Uterus (tissue), 4 donors: ENCODE measurements at places on chromosomes 2 and 18. TPM values are rescaled to one million over a fixed set of nuclear protein-coding genes. Genes with fewer than 3 reads are reported as not detected.
A peak's percentile ranks its signal among the peaks of the same experiment; 100 is the strongest.

Gene RAX
- not detected for total RNA-seq

DNA sequence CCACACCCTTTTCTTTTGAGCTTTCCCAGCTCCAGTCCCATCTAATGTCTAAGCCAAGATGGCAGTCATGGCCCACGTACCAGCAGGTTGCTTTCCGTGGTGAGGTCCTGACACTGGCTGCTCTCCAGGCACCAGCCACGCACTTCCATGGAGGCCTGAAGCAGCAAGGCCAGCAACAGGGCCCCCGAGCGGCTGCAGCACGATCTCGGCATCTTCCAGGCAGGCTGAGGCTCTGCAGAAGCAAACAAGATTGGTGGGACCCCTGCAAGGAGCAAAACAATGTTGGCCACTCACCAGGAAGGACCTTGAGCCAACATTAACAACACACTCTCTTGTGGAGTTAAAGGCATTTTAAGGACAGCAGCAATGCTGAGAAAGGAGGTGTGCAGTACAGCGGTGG lies 3.8 kb downstream of the POMC start:
- H3K4me1 ChIP-seq, result no peaks in the 10 kb centered on the region
- no peak overlapping the region for H3K27ac ChIP-seq
- no peak overlapping the region for H3K4me3 ChIP-seq
- no peaks in the 10 kb centered on the region for H3K27me3 ChIP-seq

DNA sequence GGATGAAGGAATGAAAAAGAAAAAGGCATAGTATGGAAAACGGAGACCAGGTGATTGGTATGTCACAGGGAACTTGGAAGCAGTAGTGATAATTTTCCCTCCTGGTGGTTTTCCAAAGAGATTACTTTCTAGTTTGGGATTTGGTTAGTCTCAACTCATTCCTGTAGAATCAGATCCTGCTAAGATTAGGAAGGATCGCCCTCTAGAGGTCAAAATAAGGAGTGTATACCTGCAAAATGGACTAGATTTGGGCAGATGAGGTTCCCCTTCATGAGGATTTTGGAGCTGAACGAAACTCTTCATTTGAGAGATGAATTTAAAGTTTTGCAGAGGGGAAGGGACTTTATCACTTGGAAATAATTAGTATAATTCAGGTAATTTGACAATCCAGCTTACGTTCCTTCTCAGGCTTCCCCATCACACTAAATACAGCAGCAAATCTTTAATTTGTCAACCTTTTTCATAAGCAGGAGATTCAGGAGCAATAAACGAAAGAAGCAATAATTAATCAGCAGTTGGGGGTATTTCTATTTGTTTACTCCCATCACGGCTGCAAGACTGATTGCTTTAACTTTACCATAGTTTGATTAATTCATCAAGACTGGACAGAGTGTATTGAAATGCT lies 65.2 kb downstream of the CCDC195 start:
- H3K27ac ChIP-seq, result no peak overlapping the region
- H3K27me3 ChIP-seq, result no peaks in the 10 kb centered on the region
- no peaks in the 10 kb centered on the region for H3K36me3 ChIP-seq
- no peaks in the 10 kb centered on the region for H3K4me1 ChIP-seq
- no peak for DNase-seq

DNA sequence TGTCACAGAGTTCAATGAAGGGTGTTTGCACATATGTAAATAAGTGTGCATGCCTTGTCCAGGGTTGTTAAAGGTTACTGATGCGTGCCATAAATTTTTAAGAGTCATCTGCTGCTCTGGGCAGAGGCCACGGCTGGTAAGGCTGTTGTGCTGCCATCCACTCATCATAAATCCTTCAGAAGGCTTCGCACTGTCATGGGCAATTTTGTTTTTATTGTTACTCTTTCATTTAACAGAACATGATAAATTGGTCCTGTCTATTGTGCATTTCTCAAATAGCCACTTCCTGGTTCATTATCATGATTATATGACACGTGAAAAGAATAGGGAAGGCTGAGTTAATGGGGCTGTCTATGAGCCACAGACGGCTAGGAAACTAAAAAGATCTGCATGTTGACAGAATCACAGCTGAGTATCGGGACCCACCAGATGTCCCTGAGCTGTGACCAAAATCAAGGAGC lies 634.3 kb upstream of the SOX11 start:
- no peaks in the 10 kb centered on the region for H3K36me3 ChIP-seq
- no peak overlapping the region for H3K27ac ChIP-seq
- H3K4me1 ChIP-seq, result no peaks in the 10 kb centered on the region
- H3K4me3 ChIP-seq, result no peak overlapping the region

DNA sequence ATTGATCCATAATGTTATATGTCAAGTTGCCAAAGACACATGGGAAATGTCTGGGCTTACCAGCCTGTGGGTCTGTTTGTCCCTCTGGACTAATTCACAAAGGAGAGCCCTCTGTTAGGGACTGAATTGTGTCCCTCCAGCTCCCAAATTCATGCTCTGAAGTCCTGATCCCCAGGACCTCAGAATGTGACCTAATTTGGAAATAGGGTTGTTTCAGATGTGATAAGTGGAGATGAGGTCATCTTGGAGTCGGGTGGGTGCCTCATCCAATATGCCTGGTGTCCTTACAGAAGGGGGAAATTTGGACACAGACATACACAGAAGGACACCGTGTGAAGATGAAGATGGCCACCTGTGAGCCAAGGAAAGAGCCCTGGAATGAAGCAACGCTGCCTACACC lies 41.4 kb upstream of the ROCK2 start:
- H3K4me3 ChIP-seq, result no peak overlapping the region
- H3K4me1 ChIP-seq, result no peaks in the 10 kb centered on the region
- DNase-seq, result no peak
- no peaks in the 10 kb centered on the region for H3K27me3 ChIP-seq

DNA sequence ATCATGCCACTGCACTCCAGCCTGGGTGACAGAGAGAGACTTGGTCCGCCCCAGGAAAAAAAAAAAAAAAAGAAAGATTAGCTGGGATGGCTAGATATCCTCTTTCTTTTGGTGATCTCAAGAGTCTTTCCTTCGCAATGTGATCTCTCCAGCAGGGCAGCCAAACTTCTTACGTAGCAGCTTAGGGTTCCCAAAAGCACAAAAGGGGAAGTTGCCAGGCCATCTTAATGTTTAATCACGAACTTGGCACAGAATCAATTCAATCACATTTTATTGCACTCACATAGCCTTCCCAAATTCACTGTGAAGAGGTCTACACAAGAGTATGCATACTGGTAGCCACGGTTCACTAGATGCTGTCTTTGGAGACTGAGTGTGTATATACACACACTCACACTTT lies 53.1 kb downstream of the VIL1 start:
- no peak for DNase-seq
- H3K4me1 ChIP-seq, result no peaks in the 10 kb centered on the region
- no peak overlapping the region for H3K27ac ChIP-seq
- no peak overlapping the region for H3K4me3 ChIP-seq
- no peaks in the 10 kb centered on the region for H3K27me3 ChIP-seq

- no peak overlapping the region for H3K4me3 ChIP-seq
- H3K36me3 ChIP-seq, result no peaks in the 10 kb centered on the region
- DNase-seq, result no peak
- H3K4me1 ChIP-seq, result no peaks in the 10 kb centered on the region
Observed at GRCh38 chr2:150208689-150209088, 278.8 kb downstream of the RND3 start.

- no peaks in the 10 kb centered on the region for H3K36me3 ChIP-seq
- H3K4me1 ChIP-seq, result no peaks in the 10 kb centered on the region
- H3K27ac ChIP-seq, result no peak overlapping the region
- H3K27me3 ChIP-seq, result no peaks in the 10 kb centered on the region
Observed at GRCh38 chr2:190261851-190262250, 57.8 kb downstream of the HIBCH start.

Gene CTAGE1
- not detected for total RNA-seq

Gene CKAP2L
- not detected for total RNA-seq

DNA sequence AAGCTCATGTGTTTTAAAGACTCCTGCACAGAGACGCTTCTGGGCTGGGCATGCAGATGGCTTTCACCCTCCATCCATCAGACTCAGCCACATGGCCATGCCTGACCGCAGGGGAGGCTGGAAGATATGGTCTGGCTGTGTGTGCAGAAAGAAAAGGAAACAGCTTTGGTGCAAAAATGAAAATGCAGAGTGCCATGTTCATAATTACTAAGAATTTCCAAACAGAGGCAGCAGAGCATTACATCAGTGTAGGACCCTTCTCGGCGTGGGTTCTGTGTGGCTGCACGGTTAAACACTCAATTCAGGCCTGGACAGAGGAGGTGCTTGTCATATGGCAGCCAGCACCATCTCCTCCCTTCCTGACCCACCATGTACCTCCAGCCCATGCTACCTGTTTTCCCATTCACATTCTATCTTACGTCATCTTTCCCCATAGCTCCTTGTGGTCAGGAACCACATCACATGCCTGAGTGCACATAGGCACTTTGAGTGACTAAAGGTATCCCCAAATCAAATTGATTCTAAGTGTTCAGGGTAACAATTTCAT lies 200.3 kb upstream of the ID2 start:
- no peaks in the 10 kb centered on the region for H3K36me3 ChIP-seq
- no peaks in the 10 kb centered on the region for H3K27me3 ChIP-seq
- no peak overlapping the region for H3K4me3 ChIP-seq

Gene IFIH1
- total RNA-seq, result 5.6 TPM

GRCh38 chr2:73290049-73290839 lies 3.1 kb downstream of the EGR4 start:
- H3K27me3 ChIP-seq, result peaks cover 27% of the 10 kb centered on the region
- peaks cover 20% of the 10 kb centered on the region for H3K4me1 ChIP-seq
- DNase-seq, result no peak

DNA sequence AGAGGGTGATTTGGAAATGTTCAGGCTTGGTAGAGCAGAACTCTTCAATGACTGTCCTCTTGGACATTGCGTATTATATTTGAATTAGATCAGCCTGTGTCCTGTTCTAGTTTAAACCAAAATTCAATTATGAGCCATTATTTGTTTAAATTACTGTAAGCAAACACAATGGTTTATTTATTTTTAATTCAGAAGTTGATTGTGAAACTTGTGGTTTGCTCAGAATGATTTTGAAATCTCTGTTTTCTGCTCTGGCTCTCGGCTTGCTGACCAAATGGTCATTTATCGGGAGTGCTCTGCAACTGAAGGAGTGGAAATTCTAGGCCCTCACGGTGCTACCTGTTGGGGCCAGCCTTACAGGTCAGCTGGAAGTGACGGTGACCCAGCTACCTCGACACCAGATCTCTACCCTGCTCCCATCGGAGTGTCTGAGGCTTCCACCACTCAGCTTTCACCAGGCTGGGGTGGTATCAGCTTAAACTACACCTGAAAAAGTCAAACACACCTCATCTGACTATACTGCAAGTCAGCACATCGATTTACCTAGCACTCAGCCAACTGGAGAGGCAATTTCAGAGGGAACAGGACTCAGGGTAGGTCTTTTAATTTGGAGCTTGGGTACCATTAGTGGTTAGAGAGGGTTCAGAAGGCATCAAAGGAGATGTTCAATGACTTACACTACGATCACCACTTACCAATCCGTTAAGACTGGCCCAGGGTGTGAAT lies 36.8 kb upstream of the GPD2 start:
- peak overlapping the region; percentile 50 for H3K4me3 ChIP-seq
- H3K36me3 ChIP-seq, result no peaks in the 10 kb centered on the region
- peak; percentile 19 for DNase-seq
- H3K27me3 ChIP-seq, result no peaks in the 10 kb centered on the region

Gene R3HDM1
- total RNA-seq, result 41.8 TPM

DNA sequence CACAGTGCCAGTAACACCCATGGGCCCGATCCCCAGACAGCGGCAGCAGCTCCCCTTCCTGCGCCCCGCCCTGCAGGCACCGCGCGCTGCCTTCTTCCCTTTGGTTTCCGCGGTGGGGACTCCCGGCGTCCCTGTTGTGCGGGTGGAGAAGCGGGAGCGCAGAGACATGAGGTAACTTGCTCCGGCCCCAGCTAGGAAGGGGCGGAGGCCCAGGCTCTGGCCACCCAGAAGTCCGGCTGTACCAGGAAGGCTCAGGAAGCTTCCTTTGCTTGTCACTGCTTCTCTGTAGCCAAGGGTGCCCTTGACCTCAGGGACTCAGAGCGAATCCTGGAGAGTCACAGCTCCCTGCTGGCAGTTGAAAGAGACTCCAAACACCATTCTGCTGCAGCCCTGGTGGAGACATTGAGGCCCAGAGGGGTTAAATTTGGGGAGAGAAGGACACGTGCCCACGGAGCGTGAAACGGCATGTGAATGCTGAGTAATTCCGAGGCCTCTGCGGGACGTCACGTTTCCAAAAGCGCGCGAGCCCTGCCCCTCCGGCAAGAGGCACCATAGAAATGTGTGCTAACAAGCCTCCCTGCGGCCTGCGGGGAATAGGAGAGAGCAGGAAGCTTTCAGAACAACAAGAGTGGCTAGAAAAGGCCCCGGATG lies 6.7 kb upstream of the ADCY3 start:
- H3K4me3 ChIP-seq, result peak overlapping the region; percentile 20
- DNase-seq, result peak; percentile 70
- H3K4me1 ChIP-seq, result no peaks in the 10 kb centered on the region
- no peaks in the 10 kb centered on the region for H3K36me3 ChIP-seq
- H3K27me3 ChIP-seq, result no peaks in the 10 kb centered on the region
- peak overlapping the region; percentile 57 for H3K27ac ChIP-seq

DNA sequence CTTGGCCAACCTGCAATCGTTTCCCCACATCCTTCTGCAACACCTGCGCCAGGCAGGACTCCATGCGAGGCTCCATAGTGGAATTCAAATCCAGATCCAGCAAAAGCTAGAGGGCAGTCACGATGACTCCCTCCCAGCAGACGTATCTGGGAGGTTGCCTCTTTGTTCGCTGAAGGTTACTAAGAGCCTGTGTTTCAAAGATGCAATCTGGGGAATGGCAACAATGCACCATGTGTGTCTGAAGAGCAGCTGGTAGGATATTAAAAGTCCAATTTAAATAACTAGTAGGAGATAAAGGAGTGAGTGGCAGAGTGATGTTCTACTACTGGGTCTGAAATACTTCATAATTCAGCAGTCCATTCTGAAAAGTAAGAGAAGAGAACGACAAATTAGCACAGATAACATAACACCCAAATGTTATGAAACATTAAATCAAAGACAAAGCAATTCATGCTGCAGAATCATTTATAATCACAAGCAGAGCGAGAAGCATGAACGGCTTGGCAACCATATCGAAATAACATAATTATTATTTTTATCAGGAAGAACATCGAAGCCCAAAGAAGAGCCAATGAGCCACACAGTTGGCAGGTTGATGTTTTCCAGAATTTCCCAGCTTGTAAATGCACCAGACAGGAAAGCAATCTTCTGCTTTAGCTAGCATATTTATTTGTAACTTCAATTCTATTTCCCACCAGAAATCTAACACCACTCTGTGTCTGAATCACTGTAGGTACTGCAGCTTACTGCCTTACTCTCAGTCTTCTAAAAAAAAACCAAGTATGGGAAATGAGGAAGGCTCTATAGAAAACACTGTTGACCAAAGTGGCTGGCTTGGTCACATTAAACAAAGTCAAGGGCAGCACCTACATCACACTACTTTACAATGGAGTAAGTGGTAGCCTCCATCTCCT lies 43.2 kb downstream of the CLASP1 start:
- no peak overlapping the region for H3K27ac ChIP-seq
- no peaks in the 10 kb centered on the region for H3K27me3 ChIP-seq
- no peaks in the 10 kb centered on the region for H3K36me3 ChIP-seq
- no peaks in the 10 kb centered on the region for H3K4me1 ChIP-seq
- no peak overlapping the region for H3K4me3 ChIP-seq
